Caco-2 (cell line): ENCODE measurements at places on chromosomes 5 and 9.

DNA sequence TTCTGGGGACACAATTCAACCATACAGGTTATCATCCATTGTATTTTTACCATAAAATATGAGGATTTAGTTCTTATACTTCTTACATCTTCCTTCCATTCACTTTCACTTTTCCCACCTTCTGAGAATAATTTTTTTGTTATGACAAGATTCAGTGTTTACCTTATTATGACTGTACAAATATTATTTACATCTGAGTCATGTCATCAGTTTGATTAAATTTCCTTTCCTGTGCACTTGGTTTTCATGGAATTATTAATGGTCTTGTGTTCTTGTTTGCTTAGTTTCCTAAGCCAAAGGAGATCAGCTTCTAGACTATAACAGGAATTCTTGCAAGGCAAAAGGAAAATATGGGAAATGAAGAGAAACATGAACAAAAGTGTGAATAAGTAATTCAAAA is 366.5 kb downstream of the TMEM38B start:
- no peak for DNase-seq

DNA sequence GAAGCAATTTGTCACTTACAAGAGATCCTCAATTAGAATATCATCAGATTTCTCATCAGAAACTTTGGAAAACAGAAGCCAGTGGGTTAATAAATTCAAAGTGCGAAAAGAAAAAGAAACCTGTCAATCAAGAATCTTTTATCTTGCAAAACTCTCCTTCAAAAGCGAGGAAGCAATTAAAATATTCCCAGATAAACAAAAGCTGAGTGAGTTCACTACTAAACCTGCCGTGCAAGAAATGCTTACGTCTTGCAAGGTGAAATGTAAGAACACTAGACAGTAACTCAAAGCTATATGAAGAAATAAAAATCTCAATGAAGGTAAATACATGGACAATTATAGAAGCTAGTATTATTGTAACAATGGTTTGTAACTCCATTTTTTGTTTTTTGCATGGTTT is 62.8 kb upstream of the IL33 start:
- no peak for DNase-seq

DNA sequence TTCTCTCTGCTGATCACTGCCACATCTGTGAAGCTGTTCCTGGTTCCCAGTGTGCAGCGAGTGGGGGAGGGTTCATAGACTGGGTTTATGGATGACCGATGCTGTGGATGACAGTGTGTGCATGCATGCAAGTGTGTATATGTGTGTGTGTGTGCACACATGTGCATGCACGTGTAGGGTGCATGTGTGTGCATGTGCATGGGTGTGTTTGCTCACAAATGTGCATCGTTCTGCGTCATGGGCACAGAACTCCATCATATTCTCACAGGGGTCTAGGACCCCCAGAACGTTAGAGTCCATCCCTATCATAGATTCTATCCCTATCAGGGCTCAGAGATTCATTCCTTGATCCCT is 134.0 kb downstream of the PHF2 start:
- DNase-seq, result no peak

GRCh38 chr9:27344776-27345175 is 47.8 kb upstream of the EQTN start:
- DNase-seq, result no peak

GRCh38 chr5:134911285-134912206 is 6.6 kb downstream of the PCBD2 start:
- no peak for DNase-seq

GRCh38 chr5:147658293-147658932 is 124.1 kb downstream of the JAKMIP2 start:
- no peak for DNase-seq

DNA sequence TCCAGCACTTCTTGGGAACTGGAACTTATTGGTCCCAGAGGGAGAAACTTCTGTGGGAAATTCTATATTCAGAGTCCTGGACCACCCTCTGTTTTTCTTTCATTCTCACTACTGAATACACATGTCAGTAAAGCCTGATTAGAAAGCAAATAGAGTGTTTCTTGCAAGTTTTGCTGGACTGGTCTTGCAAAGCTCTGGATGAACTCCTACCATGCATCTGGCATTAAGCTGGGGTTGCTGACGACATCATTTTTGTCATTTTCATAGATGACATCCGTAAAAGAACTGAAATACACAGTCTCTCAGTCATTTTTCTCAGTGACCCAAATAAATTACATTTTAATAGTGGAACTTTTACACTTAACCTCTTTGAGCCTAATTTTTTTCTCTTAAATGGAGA is 283.2 kb downstream of the DMAC1 start:
- DNase-seq, result no peak

- DNase-seq, result no peak
These were observed 218.8 kb upstream of the NR4A3 start for GRCh38 chr9:99602854-99603253.

DNA sequence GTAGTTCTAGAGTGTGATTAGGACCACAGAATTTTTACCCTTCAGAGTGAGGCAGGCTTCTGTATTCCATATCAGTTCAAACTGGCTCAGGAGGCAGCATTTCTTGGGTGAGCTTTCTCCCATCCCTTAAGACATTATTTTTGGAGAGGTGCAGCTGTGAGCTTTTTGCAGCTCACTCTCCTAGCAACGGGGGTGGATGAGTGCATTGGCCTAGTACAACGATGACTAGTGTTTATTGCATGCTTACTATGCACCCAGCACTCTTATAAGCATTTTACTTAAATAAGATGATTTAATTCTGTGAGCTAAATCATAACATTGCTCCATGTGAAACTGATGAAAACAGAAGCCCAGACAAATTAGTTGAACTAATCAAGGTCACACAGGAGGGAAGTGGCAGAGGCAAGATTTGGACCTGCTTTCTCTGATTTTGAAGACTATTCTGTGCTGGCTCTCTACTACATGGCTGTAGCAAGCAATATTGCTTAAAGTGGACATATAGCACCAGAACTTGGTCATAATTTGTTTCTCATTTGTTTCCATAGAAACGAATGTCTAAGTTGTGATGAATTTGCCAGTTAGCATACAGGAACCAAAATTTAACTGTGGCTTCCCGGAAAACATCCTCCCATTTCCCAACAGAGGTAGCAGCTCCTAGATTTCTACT is 372.1 kb upstream of the RIOK2 start:
- no peak for DNase-seq

DNA sequence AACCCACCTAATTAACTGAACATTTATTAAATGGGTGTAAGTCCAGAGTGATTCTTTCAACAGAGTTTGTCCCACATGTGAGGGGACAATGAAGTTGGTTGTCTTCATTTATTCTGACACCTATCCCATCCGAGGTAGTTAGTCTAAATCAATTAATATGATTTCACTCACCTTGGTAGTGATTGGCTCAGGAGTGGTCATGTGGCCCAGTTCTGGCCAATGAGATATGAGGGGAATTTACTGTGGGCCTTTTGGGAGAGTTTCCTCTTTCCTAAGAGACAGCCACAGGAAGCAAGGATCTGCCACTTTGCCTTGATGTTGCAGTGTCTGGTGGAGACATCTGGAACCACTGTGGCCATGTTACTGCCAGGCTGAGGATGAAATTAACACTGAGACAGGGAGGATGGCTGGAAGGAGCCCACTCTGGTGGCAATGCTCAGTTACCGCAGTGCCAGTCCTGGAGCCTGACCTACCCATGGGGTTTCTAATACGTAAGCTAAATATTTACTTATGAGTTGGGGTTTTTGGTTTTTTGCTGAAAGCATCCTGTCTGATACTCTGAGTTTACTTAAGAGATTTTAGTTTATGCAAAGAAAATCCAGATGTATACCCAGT is 118.6 kb downstream of the FGF18 start:
- DNase-seq, result no peak

DNA sequence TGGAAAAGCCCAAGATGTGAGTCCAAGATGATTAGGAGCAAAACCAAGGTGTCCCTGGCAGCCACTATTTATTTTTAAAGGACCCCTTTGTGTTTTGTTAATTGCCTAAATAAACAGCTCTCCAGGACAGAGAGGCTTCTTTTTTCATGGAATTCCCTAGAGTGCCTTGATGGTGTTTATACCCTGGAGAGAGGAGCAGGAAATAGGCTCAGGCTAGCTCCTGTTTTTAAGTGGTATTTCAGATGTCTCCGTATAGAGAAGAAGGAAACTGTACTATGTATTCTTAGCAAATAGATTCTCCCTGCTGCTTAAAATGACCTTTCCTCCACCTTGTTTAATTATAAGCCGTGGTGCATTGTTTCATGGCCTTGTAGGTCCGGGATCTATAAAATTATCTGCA is 292.4 kb downstream of the CD180 start:
- DNase-seq, result no peak

GRCh38 chr5:140251527-140251973 is 51.4 kb downstream of the PFDN1 start:
- DNase-seq, result no peak

DNA sequence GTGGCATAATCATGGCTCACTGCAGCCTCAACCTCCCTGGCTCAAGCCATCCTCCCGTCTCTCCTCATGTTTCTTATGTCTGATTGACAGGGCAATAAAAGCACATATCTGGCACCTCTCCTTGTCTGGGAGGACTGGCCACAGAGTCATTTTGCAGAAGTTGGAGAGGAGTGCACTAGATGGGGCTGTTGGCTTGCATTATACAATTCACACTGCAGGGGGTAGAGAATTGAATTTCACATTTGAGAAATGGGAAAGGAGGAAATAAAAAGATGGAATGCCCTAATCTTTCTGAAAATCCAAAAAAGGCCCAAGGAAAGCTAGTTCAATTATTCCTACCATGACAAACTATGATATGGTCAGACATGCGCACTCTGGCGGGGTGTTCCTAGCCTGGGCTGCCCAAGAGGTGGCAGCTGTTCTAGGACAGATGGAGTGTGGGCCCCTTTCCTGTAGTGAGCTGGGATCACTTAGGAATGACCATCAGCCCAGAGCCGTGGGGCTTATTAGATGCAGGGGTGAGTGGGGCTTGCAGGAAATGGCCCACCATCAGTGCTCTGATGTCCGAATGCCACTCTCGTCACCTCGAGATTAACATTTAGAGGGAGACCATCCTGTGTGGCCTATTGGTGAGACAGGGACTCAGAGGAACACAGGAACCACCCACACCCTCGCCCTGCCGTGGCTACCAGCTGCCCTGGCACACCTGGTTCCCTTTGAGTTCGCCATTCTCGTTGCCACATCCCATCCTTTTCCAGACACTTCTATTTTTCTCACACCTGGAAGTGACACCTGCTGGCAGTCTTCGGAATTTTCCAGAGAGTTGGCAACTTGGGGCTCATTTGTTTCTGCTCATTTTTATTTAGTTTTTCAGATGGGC is 21.8 kb upstream of the ANKRD18A start:
- peak; percentile 50 for DNase-seq

DNA sequence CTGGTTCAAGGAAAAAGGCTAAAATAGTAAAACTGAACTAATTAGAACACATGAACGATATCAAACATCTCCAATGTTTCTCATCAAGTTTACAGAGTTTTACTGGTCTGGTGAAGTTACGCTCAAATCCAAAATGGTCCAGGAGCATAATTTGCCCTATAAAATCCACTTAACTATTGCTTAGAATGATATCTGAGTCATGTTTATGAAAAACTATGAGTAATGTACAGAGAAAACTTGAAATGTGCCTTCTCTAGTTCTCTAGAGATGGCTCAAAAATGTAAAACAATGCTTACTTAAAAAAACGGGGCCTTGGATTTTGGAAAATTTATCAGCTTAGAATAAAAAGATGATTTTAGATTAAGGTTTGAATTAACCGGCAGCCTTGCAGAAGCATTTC is 108.1 kb downstream of the FBXW11 start:
- no peak for DNase-seq

- peak; percentile 6 for DNase-seq
These were observed at the start of gene RORB for GRCh38 chr9:74496819-74497747. Gene RORB (plus strand): TSS chr9:74497335. CDS start chr9:74497977, 642 bp downstream.

DNA sequence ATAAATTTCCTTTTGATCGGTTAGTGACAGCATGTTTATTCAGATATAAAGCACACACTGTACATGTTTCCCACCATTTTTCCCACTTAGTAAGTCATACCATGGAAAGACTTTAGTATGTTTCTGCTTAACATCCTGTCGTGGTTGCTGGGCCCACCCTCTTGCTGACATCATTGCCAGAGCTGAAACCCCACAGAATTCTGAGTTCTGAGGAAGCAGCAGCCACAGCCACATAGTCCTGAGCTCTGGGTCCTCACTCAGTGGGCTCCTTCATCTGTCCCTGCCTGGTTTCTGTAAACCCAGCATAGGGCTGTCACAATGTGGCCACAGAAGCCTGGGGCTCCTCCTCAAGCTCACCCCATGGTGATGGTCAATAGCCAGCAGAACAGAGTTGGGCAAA is 441.5 kb downstream of the ENC1 start:
- no peak for DNase-seq

DNA sequence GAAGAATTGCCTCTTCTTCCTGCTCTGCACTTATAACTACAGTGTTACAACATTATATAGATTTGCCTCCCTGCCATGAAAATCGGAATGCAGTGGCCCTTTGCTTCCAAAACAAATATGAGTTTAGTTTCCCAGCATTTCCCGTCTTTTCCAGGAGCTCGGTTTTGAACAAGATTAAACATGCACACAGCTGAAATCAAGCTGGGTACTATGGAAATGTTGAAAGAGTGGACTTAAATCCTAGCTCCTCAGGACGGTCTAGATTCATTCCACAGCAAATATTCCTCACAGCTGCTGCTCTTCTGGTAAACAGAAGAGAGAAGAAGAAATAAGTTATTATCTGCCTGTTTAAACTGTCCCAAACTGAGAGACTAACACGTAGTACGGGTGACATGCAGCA is 161.4 kb downstream of the PIK3R1 start:
- DNase-seq, result no peak

DNA sequence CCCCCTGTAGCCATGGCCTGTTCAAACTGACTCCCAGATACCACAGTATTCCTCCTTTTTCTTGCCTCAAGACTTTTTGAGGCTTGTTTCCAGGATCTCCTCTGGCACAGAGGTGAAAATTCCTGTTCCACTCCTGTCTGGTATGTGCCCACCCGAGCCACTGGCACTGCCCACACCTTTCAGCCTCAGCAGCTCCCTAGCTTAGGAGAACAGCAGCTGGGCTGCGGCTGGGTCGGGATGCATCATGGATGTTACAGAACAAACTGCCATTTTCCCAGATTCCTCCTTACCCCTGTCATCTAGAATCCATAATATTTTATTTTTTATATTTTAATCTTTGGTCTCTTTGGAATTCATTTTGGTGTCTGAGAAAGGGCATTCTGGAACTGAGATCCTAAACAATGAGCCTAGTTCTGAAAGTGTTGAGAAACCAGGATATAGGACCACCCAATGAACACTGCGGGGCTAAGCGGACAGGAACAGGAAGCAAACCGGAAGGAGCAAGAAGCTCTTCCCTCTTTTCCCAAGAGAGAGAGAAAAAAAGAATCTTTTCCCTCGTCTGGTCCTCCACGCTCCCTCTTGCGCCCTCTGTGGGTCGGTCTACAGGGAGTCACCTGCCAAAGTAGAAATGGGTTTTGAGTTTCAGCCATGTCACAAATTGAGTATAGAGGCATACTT is 12.5 kb downstream of the OR2S2 start:
- peak; percentile 79 for DNase-seq

- no peak for DNase-seq
These were observed 60.3 kb downstream of the TENT4A start for GRCh38 chr5:6773342-6774035.

GRCh38 chr5:68995845-68996545 is 97.8 kb upstream of the SLC30A5 start:
- no peak for DNase-seq
